Activated effector memory CD4-positive, alpha-beta T cell treated with Interleukin-2 at 50 U/mL for 16 hours (primary cell): ENCODE measurements at places on chromosomes 2 and 18.

DNA sequence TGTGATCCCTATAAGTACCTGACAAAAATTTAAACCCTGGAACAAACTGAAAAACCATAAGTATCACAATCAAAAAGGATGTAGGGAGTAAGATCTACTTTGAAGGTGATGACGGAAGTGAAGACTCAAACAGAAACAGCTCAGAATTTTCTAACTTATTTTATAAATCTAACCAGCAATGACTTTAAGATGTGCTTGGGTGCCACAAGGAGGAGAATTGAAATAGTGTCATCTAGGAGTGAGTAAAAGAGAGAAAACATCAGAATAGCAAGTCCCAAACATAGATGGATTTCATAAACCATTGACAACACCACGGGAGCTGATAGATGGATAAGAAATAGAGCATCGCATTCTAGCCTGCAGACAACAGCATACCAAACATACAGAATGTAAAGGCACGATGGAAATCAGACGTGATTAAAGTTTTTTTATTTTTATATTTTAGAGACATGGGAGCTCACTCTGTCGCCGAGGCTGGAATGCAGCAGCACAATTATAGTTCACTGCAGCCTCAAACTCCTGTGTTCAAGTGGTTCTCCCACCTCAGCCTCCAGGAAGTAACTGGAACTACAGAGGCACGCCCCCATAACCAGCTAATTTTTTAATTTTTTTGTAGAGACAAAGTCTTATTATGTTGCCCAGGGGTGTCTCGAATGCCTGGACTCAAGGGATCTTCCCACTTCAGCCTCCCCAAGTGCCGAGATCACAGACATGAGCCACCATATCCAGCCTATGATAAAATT, 36.9 kb downstream of the MAP3K19 start:
- DNase-seq = no peak

GRCh38 chr2:121944072-121944831, 188.8 kb downstream of the TSN start:
- no peak for DNase-seq

DNA sequence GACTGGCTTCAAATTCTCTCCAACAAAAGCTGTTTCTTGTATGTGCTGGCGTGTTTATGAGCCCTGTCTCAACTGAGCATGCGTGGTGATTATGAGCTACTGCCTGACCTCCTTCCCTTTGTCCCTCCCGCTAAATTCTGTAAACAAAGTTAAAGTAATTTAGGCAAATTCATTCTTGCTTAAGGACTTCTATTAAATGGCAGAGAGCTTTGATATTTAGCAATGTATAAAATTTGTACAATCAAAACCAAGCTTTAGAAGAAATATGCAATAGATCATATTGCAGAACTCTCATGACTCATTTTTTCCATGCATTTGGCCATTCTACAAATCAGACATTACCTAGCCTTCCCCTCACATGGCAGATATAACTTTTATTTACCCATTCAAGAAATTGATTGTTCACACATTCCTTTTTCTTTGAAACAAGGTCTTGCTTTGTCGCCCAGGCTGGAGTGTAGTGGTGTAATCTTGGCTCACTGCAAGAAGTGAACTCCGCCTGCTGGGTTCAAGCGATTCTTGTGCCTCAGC, 18.2 kb downstream of the IGFBP2 start:
- no peak for DNase-seq

DNA sequence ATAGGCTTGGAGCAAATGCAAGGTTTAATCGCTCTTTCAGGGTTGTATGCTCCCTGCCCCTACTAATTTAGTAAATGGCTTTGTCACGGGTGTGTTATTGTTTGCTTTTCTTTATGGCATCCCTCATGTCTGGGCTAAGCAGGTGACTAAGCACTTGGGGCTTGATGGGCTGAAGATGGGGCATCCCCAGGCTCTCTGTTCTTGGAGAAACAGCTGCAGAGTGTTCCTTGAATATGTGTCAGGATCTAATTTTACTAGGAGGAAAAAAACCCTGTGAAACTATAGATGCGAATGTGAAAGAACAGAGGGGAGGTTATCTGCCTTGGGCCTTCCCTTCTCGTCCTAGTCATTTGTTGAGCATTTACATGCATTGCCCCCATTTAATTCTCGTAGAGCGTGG, 94.7 kb upstream of the TAF1B start:
- DNase-seq = no peak

GRCh38 chr18:79826966-79827365, 29.2 kb downstream of the KCNG2 start:
- DNase-seq = no peak

DNA sequence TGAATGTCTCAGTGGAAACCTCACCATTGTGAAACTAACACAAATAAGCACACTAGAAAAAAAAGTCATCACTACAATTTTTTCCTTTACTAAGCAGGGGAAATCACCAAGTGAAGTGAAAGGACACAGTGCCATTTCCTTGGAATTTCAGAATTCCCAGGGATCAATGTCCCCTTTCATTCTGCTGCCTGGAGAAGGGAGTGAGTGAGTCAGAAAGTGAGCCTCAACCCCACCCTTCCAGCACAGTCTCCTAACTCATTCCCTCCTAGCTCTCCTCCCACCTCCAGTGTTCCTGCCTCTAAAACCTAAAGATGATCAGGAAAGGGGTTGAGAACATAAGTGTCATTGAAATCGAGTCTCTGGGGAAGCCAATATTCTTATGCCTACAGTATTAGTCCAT, 608.5 kb downstream of the RNF144A start:
- DNase-seq = no peak

- DNase-seq = no peak
Observed at GRCh38 chr2:26850505-26850904, 2.6 kb downstream of the DPYSL5 start.

- DNase-seq = no peak
Observed at GRCh38 chr2:154740361-154740760, 41.9 kb downstream of the KCNJ3 start.

DNA sequence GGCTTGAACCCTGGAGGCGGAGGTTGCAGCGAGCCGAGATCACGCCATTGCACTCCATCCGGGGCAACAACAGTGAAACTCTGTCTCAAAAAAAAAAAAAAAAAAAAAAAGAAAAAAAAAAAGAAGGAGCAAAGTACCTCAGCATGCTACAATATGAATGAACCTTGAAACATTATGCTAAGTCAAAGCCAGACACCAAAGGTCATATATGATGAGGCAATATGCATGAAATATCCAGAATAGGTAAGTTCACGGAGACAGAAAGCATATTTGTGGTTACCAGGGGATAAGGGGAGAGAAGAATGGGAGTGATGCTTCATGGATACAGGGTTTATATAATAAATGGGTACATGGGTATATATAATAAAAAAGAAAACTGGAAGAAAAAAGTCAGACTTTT, 93.3 kb downstream of the PRELID3A start:
- no peak for DNase-seq

GRCh38 chr2:240422658-240423329, 12.7 kb upstream of the GPC1 start:
- no peak for DNase-seq

- DNase-seq = no peak
Observed at GRCh38 chr2:28134857-28135256, 244.3 kb downstream of the BABAM2 start.

DNA sequence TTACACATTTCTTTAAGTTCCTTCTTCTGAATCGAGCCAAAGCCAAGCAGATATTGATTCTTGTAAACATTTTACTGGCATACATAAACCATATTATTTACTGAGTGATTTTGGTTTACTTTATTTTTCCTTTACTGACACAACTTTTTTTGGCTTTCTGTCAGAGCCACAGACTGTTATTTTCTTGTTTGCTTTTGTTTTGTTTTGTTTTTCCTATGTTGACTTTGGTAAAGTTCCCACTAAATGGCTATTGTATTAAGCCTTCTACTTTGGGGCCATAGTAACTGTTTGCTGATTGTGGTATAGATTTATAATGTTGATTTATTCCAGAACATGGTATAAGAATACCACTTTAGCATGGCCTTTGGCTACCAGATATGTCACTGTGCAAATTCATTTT, 419.4 kb downstream of the DCDC2C start:
- DNase-seq = no peak

- no peak for DNase-seq
Observed at GRCh38 chr2:6352906-6353515, 512.7 kb downstream of the CMPK2 start.

- no peak for DNase-seq
Observed at GRCh38 chr18:35610089-35610488, 28.5 kb downstream of the GALNT1 start.

DNA sequence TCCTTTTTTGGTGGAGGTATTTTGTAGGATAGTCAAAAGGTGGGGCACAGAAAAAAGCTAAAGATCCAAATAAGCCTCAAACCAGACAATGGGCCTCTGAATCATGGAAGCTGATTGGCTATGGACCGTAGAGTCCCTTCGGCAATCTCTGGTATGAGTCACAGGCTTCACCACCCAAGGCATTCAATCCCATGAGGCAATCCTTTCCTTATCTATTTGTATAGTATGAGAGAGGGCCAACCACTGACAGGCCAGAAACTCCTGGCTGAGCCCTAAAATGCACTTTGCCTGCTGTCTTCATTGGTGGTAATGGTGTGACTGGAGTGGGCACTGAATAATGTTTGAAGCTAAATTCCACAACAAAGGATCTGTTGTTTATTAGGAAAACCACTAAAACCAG, 38.7 kb upstream of the MEX3C start:
- no peak for DNase-seq

DNA sequence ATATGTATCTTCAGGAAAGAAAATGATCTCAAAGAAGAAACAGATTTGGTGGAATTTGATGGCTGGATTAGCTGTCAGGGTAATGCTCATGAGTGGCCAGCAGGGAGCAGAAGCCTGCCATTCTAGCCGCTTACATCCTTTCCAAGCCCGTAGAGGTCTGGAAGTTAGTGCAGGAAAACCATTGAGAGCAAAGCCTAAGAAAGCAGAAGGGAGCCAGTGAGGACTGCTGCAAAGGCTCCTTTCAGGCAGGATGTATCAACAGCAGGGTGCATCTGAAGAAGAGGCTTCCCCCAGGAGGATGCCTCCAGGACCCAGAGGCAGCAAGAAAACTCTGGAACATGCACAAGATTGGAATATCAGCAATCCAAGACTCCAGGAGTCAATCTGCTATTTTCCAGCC, 22.9 kb upstream of the LBH start:
- no peak for DNase-seq

DNA sequence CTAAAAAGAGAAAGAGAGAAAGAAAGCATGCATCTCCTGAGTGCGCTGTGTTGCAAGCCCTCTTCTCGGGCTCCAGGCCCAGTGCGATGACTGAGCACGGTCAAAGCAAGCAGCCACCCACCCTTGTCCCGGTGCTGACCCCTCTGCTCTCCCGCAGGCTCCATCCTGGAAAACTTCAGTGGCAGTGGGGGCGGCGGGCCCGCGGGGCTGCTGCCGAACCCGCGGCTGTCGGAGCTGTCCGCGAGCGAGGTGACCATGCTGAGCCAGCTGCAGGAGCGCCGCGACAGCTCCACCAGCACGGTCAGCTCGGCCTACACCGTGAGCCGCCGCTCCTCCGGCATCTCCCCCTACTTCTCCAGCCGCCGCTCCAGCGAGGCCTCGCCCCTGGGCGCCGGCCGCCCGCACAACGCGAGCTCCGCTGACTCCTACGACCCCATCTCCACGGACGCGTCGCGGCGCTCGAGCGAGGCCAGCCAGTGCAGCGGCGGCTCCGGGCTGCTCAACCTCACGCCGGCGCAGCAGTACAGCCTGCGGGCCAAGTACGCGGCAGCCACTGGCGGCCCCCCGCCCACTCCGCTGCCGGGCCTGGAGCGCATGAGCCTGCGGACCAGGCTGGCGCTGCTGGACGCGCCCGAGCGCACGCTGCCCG, 252.5 kb downstream of the GLI2 start:
- no peak for DNase-seq

DNA sequence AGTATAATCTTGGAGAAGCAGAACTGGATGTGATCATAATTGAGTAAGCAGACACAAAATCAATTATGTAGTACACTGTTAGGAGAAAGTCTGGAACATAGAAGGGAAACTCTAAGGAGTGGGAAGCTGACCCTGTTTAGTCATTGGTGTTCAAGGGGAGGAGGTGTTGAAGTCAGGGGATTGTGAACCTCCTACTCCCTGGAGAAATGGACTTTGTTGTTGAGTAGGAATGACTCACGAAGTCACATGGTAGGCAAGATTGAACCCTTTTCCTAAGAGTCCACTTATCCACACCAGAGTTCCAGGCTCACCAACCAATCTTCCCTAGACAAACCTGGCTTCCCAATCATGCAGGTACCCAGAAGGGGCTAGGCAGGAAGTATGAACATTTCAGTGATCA, 81.0 kb upstream of the BCL11A start:
- no peak for DNase-seq
